Globus pallidus (tissue), 1 donor: ENCODE measurements at places on chromosomes 4 and X.

DNA sequence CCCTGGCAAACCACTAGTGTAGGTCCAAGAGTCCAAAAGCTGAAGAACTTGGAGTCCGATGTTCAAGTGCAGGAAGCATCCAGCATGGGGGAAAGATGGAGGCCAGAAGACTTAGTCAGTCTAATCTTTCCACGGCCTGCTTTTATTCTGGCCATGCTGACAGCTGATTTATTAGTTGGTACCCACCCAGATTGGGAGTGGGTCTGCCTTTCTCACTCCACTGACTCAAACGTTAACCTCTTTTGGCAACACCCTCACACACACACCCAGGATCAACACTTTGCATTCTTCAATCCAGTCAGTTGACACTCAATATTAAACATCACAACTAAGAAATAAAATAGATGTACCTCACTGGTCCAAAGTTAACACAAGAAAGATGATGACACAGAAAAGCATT, 134.8 kb upstream of the GABRA2 start:
- no peak for DNase-seq

DNA sequence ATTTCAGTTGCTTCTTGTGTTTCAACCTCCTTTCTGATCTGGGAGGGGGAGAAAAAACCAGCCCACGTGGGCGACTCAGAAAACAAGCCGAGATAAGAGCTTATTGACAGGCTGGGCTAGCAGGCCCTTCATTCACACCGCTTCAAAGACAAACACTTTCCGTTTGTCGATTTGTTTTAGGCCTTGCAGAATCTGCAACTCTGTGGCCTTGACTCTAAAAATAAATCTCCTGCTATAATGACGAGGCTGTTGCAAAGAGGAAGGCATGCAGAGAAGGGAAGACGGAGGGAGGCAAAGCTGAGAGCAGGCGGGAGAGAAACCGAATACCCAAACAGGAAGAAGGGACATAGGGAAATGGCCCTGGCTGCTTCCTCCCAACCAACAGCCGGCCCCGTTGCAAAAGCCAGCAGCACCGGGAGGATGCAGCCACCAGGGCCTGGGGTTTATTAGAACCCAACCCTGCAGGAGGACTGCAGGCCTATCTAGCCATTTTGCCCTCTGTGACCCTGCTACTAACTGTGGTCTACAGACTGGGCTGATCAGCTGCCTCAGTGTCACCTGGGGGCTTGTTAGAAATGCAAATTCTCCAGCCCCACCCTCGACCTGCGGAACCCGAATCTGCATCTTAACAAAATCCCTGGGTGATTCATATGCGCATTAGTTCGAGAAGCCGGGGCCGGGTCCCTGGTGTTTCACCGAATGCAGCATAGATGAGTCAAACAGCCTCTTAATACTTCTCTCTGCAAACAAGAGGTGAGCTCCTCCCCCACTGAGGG, 325.5 kb downstream of the BCOR start:
- peak; percentile 26 for DNase-seq

- no peak for DNase-seq
Measured at GRCh38 chr4:57418133-57418532, 307.9 kb upstream of the IGFBP7 start.

DNA sequence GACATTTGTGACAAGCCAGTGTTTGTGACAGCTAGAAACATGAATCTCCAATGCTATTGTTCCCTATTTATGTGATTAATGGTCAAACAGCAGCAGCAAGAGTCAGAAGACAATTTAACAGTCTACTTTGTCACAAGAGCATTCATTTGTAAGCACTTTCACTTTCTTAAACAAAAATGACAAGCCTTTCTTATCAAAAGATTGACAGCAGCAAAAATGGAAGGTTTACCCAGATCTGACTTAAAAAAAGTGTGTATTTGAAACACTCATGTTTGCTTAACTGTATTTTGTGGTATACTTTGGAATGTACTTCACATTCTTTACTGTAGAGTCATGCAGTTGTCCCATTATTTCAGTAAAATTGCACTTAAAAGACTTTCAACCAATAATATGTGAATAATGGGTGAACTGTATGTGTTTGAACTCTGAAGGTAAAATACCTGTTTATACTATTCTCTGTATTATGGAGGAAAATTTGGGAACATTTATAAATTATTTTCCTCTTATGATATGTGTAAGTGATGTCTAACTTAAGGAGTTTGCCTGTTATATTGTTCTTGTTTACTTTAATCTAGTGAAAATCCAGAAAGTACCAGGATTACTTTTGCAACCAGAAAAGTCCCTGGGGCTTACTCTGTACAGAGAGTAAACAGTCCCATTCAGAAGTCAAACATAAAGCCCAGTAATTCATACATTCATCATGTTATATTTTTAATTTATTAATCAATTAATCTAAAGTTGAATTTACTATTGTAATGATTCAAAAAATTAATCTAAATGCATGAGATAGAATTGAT, 314.9 kb upstream of the TRAM1L1 start:
- DNase-seq, result peak; percentile 25

DNA sequence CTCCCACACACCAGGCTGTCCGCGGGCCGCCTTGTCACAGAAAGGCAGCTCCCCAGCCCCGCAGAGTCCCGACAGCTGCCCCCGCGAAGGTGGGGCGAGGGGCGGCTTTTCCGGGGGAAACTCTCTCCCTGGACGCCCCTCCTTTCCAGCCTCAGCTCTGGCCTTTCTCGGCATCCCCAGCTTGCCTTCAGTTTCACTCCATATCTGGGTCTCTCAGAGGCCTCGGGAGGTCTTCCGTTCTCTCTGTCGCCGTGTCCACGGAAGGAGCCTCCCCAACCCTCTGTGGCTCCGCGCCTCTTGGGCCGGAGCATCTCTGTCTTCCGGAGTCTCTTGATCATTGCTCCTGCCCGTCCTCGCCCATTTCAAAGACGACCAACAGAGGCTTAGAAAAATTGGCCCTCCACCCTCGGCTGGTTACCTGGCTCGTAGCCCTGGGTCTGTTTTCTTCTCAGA, 6.1 kb upstream of the MSX1 start:
- DNase-seq, result no peak

DNA sequence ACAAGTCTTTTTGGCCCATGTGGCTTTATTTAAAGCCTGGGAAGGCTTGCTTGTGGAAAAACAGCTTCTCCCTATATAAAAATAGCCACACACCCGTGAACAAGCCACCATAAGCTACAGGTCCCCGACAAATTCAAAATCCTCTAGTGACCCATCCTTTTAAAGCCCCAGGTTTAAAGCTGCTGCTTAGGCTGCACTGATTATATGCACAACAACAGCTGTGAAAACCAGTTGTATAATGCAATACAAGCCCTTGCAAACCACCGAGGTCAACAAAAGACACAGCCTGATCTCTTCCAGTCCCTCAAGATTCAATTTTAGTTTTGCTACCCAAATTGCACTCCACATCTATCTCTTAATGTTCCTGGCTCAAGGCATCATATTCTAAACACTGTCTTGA, 186.0 kb upstream of the WDFY3 start:
- DNase-seq, result no peak

GRCh38 chr4:67575232-67576058, 16.9 kb downstream of the STAP1 start:
- no peak for DNase-seq

DNA sequence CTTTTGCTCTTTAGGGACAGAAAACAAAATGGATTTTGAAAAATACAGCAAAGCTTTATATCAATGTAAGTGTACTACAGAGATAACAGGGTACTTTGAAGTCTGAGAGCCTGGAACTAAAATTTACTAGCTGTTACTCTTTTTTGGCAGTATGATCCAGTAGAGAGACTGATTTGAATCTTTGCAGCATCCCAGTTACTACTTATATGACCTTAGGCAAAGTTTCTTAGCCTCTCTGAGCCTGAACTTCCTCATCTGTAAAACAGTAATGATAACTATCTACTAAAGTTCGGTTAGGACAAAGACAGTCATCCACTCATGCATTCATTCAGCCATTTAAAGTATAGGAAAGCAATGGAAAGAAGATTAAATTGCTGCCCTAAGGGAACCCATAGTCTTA, 10.1 kb downstream of the BRWD3 start:
- no peak for DNase-seq

DNA sequence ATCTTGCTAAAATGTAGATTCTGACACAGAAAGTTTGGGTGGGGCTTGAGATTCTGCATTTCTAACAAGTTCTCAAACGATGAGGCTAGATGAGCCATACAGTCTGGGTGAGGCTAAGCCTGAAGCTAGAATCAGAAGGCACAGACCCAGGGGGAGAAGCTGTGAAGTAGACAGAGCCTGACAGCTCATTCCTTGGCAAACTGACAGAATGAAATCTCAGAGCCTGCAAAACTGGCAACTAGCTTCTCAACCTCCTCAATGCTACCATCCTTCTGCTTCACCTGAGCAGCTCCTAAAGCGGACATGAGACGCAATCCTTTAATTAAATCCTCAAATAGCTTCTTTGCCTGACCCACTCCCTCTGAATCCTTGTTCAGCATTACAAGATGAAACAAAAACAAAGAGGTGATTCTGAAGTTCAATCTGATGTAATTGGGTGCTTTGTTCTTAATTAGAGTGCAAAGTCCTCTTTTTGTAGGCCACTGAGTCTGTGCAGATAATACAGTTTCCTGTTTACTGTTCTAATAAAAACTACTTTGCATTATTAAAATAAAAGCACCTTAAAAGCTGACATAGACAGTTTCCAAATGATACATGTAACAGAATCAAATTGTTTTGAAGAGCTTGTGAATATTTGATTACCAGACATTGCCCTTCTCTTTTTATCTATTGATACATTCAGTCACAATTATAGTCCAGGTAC, 71.0 kb upstream of the BMP2K start:
- DNase-seq, result peak; percentile 56

- no peak for DNase-seq
Measured at GRCh38 chr4:174244441-174244840, 39.0 kb downstream of the FBXO8 start.

DNA sequence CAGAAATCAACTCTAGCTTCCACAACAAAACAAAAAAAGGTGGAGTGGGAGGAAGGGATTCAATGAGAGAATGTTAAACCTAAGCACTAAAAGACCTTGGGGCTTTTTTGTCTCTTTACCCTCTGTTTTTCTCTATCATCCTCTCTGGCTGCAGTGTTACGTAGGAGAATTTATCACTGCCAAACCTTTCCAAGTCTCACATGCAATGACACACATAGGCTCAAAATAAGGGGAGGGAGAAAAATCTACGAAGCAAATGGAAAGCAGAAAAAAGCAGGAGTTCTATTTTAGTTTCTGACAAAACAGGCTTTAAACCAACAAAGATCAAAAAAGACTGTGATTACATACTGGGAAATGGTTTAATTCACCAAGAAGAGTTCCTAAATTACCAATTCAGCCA, 152.1 kb downstream of the ADGRA3 start:
- no peak for DNase-seq
